Breast epithelium (tissue), 4 donors: ENCODE measurements at places on chromosomes 6 and 20.

DNA sequence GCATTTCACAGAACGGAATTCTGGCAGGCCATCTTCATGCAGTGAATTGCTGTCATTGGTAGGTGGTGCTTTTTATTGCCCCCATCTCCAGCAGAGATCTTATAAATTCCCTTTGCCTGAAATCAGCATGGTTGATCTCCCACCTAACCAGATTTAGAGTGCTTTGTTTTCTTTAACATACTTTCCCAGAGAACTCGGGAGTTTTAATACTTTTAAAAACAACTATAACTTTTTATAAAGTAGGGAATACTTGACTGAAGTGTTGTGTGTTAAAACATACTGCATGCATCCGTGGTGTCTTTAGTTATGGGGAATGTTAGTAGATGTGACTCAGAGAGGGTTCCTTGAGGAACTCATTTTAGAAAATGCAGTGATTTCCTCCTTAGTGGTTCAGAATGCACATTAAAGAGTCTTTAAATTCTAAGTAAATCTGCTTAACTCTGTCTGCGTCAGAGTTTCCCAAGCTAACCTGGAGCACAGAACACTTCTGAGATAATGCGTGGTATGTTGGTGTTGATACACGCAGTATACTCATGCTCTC lies 54.9 kb downstream of the AKAP12 start:
- DNase-seq, result no peak

GRCh38 chr6:87789198-87789899 lies 87.3 kb upstream of the AKIRIN2 start:
- DNase-seq, result peak; percentile 29

- DNase-seq, result no peak
Measured at GRCh38 chr20:23143098-23143497, 57.0 kb upstream of the CD93 start.

DNA sequence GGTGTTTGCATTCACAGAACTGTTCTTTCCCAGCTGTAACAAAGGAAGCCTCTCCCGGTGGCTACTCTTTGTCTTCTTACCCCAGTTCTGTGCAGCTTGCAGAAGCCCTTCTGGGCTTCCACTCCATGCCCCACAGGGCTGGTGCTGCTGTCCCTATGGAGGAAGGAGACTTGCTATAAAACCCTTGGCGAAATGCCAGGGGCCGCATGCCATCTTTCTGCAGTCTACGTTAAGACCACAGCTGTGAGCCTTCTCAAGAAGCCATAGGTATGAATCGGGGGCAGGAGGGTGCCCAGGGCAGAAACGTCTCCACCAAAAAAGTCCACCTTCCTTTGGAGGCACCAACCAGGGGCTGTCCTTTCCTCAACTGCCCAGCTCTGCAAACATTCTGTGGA lies 60.7 kb downstream of the PRND start:
- DNase-seq, result no peak

- DNase-seq, result no peak
Measured at GRCh38 chr20:19807191-19807945, 49.3 kb downstream of the RIN2 start.

DNA sequence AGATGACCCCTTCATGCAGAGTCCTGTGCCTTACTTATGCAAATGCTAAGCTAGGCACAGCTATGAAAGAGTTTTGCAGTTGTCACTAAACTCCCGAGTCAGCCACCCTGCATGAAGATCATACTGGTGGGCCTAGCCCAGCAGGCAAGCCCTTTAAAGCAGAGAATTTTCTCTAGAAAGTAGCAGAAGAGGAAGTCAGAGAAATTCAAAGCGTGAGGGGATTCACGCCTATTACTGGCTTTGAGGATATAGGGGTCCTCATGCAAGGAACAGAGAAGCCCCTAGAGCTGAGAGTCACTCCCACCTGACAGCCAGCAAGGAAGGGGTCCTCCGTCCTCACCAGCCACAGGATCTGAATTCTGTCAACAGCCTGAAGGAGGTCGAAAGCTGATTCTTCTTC lies 54.6 kb downstream of the MYB start:
- DNase-seq, result no peak

DNA sequence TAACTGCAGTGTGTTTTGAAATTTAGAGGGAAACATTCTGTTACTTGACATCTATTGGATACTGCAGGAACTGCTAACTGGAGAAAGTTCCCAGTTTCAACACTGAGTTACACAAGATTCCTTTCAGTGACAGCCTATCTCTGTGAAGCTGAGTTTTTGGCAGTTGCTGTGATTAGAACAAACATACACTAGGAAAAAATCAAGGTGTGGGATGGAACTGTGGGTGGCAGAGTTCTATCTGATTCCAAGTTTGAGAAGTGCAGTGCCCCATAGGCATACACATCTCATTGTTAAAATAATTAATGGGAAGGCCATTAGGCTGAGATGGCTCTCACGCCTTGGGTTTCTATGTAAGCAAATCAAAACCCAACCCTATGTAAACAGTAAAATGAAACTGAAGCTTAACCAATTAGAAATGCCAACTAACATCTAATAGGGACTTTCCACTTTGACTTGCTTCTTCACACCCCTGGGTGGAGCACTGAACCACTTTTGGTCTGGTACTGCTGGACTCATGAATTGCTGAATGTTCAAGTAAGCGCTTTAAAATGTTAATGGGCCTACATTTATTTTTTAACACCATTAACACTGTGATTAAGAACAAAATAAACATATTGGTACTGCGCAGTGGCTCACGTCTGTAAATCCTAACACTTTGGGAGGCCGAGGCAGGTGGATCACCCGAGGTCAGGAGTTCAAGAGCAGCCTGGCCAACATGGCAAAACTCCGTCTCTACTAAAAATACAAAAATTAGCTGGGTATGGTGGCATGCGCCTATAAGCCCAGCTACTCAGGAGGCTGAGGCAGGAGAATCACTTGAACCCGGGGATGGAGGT lies 55.2 kb upstream of the TBC1D7 start:
- no peak for DNase-seq

DNA sequence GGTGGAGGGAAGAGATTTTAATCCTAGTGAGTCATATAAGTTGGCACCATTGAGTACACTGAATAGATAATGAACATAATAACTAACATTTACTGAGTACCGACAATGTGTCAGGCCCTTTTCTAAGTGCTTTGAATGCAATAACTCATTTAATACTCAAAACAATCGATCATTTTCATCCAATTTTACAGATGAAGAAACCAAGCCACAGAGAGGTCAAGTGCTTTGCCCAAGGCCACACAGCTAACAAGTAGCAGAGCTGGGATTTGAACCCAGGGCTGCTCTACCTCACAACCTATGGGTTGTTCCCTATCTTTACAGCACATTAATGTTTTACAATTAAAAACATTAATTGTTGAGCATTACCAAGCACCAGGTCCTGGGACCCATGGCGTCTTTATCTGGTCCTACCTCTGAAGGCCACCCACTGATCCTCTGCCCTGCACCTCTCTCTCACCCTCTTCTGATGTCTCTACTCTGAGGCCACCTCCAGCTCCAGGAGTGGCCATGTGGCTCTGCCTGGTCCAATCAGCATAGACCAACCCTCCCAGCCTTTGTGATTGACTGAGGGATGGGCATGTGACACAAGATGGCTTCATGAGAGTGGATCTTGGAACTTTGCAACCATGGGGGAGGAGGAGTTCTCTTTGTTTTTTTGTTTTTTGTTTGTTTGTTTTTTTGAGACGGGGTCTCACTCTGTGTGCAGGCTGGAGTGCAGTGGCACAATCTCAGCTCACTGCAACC lies 83.9 kb downstream of the KCNB1 start:
- DNase-seq, result no peak

DNA sequence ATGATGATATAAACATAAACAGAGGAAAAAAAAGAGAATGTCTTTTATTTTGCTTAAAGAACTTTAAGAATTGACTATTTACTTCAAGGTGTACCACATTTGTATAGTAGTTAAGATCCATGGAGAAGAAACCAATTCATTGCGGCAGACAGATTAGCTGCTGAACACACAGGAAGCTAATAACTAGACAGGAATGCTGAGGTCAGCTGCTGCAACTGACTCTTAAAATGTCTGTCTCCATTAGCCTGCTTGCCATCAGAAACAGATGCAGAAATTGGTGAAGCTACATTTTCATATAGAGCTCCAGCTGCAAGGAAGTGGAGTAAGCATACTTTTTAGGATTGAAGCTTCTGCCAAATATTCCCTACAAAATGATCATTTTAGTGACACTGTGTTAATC lies 939.5 kb downstream of the EPHA7 start:
- DNase-seq, result no peak

DNA sequence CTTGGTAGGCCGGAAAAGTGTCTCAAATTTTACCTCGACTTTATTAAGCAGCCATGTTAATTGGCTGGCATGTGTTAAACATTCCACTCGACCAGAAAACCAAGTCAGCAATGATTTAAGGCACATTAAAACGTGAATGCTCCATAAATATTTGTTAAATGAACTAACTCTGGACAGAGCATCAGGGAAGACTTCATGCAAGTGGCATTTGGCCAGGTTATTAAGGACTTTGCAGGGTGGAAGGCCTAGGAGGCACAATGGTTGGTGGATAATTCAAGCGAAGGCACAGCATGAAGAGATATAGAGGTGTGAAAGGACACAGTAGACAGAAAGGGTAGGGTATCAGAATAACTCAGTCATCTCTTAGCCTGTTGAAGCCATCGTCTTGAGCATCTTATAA lies 23.0 kb downstream of the ELOVL5 start:
- no peak for DNase-seq

DNA sequence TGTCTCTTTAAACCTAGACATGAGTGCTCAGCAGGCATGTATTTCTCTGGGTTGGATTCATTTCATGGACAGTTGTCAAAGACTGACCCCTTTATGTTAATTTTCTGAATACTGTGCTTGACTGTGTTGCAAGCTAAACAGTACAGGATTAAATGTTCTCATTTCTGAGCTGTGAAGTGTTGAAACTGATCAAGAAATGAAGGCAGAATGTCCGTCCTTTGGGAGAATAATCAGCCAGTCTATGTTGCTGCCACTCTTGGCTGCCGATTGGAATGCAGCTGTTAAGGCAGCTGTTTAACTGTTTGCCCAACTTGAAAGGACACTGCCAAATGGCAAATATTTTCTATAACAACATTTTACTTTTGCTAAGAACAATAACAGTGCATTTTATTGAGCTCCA lies 87.3 kb downstream of the CEP57L1 start:
- no peak for DNase-seq

DNA sequence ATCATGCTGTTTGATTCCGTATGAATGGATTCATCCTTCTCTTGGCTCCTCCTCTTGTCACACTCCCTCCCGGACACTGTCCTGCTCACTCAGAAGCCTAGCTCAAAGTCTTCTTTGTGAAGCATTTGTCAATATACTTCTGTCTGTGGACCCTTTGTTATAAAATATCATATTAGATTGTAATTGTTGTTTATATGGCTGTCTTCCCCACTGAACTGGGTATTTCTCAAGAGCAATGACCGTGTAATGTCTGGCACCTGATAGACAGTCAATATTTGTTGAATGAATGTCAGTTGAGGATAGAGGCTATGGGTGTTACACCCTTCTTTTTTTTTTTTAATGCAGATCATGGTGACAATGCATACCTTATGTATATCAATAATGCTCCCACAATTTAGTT lies 335.3 kb downstream of the SOX4 start:
- no peak for DNase-seq

- DNase-seq, result no peak
Measured at GRCh38 chr6:43753570-43754183, 16.3 kb upstream of the VEGFA start.

GRCh38 chr20:50475681-50476292 lies 34.4 kb upstream of the PTPN1 start:
- DNase-seq, result no peak

DNA sequence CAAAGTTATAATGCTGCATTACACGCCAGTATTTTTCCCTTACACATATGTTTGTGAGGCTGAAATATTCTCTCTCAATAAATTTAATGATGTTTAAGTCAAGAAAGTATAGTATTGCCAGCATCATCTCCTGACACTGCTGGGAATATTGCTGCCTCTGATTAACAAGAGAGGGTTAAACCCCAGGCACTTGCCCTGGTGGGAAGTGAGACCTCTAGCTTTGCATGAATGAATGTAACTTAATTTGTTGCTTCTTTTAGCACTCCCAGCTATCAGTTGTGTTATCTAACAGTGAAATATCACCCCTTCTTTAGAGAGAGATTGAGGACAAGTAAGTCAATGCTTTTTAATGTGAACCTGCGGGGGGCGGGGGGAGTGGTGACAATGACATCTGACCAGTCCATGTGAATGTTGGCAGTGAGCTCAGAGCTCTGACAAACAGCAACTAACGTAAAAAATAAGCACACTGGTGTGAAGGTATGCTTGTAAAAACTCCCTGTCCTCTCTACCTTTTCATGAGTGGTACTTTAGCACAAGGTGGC lies 9.8 kb downstream of the FOXA2 start:
- DNase-seq, result no peak

DNA sequence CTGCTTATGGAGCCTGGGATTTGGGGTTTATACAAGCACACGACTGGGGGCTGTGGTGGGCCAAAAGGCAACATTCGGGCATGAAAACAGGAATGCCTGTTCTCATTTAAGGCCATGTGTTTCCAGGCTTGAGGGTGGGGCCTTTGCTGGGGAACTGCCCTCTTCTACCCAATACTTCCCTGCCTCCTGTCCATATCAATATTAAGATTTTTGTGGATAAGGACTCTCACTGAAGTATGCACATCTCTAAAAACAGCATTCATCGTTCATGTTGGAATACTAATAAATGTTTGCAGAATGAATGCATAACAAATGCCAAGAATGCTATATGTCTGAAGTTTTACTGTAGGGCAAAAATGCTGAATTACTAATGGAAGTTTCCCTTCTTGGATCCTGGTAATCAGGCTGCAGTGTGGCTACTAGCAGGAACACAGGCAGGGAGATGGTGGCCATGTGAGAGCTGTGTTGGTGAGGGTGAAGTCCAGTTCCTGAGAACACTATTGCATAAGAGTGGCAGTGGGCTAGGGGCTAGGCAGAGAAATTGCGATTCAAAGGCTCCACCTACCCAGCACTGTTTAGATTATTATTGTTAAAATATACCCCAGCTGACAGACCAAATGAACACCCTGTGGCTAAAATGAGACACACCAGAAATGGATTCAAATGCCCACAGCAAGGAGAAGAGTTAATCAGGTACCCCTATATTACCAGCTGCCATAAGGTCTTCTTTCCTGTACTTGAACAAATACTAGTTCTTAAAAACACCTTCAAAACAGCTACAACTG lies 644.3 kb downstream of the EPM2A start:
- no peak for DNase-seq

DNA sequence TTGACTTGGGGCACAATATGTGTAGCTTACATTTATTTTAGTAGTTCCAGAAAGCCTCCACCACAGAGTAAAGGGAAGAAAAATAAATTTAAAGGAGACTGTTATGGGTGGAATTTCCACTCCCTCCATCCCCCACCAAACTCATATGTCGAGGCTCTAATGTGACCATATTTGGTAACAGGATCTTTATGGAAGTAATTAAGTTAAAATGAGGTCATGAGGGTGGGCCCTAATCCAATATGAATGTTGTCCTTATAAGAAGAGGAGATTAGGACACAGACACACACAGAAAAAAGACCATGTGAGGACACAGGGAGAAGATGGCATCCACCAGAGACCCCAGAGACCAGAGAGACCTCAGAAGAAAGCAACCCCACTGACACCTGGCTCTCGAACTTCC lies 189.7 kb downstream of the EDN1 start:
- no peak for DNase-seq

- DNase-seq, result peak; percentile 23
Measured at GRCh38 chr20:43138061-43138770, 51.5 kb downstream of the PTPRT start.

GRCh38 chr6:105981002-105981887 lies 104.9 kb upstream of the PRDM1 start:
- no peak for DNase-seq
